ENCODE measurements at places on chromosomes 16 and 17.
A peak's percentile ranks its signal among the peaks of the same experiment; 100 is the strongest.

GRCh38 chr17:58172369-58173071 lies 5.7 kb downstream of the OR4D2 start:
- DNase-seq = peak; percentile 50

DNA sequence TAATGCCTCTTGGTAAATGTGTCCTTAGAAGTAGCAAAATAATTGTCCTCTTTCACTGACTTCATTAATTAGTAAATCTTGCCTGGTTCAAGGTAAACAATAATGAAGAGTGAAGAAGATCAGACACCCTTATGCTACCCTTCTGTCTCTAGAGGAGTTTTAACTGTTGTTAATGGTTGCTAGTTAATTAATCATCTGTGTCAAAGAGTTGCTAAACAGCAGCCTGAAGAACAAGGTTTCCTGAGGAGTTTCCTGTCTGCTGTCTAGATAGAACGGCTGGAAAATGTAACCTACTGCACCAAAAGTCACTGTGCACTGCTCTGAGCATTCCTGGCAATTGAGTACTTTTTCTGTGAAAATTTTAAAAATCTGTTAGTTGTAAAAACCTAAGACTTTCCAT lies 131.3 kb downstream of the NLK start:
- DNase-seq = no peak

DNA sequence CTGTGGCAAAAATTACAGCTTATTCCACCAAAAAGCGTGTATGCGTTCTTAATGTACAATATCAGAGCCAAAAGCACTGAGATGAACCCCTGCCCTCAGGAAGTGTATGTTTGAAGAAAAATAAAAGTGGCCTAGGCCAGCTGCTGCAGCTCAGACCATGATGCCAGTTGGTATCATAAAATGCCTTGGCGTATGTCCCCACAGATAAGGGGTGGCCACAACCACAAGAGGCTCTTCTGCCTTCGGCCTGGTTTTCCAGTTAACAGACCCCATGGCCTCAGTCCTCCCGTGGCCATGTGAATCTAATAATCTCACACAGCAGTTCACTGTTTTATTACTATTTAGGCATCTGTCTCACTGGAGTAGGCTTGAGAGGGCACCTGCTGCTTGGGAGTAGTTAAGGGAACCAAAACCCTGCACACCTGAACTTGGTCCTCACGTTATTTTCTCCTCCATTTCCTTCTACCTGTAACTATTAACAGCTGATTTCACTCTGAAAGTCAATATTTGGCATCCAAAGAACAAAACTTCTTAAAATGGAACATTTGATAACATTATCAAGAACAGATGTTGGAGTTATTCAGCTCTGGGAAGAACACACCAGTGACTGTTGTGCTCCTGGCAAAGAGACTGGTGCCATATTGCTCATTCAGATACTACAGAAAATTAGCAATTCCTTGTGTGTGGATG lies 34.8 kb upstream of the ERN1 start:
- DNase-seq = no peak

DNA sequence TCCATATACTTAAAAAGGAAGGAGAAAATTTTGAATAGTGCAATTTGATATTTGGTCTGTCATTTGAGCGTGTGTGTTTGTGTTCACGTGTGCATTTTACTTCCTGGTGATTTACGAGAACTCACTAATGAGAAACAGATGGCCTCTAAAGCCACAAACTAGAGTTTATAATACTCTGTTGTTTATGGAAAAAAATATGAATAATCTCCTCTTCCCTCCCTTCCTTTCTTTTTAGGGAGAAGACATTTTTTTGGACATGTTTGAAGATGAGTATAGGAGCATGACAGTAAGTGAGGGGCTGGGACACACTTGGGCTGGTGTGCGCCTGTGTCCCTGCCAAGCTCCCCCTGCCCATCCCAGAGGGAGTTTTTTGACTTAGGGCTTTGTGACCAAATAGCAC lies 102.7 kb downstream of the CLEC16A start:
- DNase-seq = no peak

- DNase-seq = no peak
Observed at GRCh38 chr16:66425651-66426050, 1.4 kb upstream of the BEAN1 start.

DNA sequence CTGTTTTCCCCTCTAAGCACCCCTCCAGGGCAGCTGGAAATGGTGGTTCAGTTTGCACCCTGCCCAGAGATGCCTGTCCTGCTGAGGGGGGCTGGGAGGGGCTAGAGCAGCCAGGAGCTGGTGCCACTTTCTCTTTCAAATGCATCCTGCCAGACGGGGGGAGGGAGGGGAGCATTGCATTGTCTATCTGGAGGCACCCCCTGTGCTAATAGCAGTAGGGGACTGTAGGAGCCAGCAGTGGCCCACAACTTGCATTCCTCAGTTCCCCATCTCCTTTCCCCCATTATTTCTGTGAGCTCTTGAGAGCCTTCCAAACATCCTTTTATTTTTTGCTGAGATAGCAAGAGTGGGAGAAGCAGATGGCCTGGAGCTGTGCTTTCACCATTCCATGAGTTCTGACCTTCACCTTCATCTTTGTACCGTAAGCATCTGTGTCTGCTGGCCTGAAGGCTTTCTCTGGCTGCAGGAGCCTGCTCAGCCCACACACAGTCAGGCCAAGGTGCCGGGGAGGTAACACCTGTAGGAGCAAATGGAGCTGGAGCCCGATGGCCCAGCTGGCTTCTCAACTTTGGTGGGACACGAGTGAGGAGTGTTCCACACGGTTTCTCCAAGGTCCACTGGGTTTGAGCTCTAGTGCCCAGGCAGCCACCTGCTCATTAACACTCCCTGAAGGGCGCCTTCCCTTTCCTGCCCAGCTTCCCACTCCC lies 5.2 kb downstream of the WFDC1 start:
- no peak for DNase-seq

DNA sequence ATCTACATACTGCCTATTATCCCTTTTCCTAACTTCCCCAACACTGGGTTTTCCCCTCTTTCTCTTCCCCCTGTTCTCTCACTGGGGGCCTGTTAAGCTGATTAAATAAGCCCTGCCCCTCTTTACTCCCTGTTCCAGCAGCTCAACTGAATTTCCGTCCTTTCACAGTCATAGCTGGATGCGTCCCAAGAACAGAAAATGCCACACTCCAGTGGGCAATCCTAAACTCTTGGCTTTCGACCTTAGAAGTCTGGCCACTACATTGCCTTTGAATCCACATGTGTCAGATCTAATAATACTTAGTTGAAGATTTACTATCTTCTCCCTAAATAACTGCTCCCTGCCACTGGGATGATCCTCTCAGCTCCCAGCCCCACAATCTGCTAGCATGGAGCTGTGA lies 34.5 kb downstream of the KCNJ16 start:
- DNase-seq = no peak

DNA sequence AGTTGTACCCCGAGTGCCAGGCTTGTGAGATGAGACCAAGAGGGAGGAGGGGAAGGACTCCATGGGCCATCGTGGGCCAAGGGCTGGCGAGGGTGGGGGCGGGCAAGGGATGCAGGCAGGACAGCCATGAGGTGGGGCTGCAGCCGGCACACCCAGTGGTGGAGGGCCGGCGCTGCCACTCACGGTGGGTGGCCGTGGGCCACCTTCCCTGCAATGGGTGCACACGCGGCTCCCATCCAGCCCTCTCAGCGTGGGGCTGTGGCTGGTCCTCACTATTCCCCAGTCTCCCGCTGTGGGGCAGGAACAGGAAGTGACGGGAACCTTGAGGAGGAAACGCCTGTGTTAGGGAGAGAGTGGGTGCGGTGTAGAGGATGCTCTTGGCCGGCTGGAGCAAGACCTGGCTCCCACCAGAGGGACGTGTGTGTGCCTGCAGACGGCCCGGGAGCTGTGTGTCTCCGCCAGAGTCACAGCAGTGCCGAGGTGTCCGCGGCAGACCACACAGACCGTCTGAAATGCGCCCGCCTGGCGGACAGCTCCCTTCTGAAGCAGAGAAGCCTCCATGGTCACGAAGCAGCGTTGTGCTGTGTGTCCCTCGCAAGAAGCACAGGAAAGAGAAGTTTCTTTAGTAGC lies 23.6 kb downstream of the CIBAR2 start:
- no peak for DNase-seq

- no peak for DNase-seq
Observed at GRCh38 chr16:78028018-78028417, 5.7 kb downstream of the CLEC3A start.

- no peak for DNase-seq
Observed at GRCh38 chr16:77898671-77899211, 110.4 kb downstream of the VAT1L start.

DNA sequence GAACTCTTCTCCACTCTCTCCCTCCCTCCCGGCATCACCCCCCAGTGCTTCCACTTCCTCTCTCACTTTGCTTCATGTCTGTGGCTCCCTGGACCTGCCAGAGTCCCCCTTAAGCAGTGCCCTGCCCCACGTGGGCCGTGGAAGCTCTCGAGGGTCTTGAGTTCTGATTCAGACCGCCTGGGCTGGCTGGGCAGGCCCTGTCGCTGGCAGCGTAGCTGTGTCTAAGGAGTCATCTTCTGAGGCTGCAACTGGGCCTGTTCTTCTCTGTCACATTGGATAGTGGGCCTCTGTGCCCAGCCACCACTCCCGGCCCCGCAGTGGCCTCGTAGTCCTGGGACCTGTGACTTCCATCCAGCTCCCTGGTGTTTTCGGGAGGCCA lies 30.7 kb downstream of the MNT start:
- no peak for DNase-seq

DNA sequence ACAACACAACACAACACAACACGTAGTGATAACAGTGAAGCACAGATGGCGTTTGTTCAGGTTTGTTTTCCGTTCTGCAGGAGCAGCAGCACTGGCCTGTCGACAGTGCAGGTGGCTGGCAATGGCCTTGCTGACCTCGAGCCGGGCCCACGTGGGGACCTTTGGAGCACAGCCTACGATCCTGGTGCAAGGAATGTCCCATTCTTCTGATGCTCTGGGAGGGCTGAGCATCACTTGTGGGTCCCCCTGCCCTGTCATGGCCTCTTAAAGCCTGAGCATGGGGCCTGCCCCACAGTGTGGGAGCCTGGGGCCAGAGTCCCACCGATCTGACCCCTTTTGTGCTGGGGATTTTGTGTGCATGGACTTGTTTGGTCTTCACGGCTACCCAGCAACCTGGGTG lies 6.8 kb downstream of the MAP2K3 start:
- no peak for DNase-seq

- DNase-seq = no peak
Observed at GRCh38 chr17:74437702-74438101, 5.8 kb downstream of the GPRC5C start.
